Heart right ventricle (tissue), 16 donors: ENCODE measurements at places on chromosomes 11 and 22. TPM values are rescaled to one million over a fixed set of nuclear protein-coding genes. Genes with fewer than 3 reads are reported as not detected.

Gene DBX1
- total RNA-seq = not detected

DNA sequence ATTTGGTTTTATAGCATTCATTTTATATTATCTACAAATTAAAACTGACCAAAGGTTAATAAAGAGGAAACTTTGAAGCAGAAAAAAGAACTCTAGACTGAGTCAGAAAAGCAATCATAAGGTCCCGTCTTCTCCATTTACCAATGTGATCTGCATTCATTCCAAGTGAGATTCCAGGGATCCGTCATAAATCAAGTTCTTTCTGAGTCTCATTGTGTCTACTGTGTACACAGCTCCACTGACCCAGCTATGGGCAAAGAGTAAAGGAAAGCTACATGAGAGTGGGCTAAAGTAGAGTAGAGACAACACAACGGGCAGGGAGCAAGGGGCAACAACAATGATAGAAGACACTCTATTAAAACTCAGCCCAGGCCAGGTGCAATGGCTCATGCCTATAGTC is 15.3 kb downstream of the FAM168A start:
- no peak overlapping the region for H3K27ac ChIP-seq
- DNase-seq = no peak
- H3K27me3 ChIP-seq = no peaks in the 10 kb centered on the region
- H3K4me1 ChIP-seq = no peaks in the 10 kb centered on the region

Gene KLHL22
- 17.8 TPM for total RNA-seq

Gene AP1B1
- 27.4 TPM for total RNA-seq
